ENCODE measurements at places on chromosomes 1 and 21.

DNA sequence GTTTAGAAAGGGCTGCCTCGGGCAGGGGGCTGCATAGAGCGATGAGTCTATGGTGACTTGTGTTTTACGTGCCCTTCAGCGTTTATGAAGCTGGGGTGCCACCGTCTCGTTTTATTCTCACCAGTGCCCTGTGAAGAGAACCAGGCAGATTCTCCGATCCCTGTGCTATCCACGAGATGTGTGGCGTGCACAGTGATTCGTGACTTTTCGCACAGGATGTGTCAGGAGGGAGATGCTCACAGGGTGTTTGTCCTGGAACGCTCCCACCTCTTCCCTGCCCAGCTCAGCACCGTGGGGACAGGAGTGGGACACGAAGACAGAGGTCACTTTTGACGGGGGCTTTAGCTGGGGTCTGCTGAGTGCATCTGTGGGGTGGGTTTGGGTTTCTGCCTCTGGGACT lies 54.9 kb upstream of the AJAP1 start:
- DNase-seq, result no peak

DNA sequence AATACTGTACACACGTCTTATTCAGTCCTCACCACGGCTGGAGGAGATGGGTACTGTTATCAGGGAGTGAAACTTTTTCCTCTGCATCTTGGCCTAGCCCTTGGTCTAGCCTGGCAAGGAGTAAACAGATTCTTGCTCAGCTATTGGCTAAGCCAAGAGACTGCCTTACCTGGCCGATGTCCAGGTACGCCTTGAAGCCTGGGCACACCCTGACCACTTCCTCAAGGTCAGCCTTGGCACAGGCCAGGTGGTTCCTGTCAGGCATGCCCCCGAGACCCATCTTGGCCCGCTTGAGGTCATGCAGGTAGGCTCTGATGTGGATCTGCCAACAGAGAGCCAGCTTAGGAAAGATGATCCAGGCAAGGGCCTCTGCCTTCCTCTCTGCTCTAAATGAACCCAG lies 17.8 kb upstream of the PARS2 start:
- no peak for DNase-seq

GRCh38 chr1:182765391-182765790 lies 24.2 kb upstream of the NPL start:
- DNase-seq, result no peak

DNA sequence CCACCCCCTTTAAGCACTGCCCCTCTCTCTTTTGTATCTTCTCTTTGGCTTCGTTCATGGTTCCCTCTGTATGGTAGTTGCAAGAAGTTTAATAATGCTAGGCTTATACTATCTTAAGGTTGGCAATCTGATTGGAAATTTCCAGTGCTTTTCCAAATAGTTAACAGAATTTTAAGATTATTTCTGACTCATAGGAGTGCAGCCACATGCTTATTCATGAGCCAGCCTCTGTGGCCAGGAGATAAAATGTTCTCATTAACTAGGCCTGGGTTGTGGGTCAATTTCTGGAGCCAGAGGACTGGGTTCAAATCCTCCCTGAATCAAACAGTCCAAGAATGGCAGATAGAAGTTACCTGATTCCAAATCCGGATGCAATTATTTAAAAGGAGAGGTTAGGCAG lies 103.1 kb downstream of the ATP6V1G3 start:
- no peak for DNase-seq

DNA sequence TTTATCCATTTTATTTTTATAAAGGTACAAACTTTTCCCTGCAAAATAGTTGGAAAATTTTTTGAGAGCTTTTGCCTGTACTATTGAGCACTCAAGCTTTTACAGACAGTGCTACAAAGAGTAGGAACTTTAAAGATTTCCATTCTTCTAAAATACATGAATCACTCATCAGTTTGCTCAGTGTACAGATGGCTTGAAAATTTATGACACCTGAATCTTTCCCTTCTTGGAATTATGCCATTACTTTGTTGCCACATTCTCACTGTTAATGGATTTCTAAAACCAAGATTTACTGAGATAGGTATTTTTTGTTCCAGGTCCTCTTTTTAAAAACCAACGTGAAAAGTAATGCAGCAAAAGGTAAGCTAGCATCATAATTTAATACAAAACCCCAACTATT lies 76.0 kb downstream of the GPATCH2 start:
- no peak for DNase-seq

DNA sequence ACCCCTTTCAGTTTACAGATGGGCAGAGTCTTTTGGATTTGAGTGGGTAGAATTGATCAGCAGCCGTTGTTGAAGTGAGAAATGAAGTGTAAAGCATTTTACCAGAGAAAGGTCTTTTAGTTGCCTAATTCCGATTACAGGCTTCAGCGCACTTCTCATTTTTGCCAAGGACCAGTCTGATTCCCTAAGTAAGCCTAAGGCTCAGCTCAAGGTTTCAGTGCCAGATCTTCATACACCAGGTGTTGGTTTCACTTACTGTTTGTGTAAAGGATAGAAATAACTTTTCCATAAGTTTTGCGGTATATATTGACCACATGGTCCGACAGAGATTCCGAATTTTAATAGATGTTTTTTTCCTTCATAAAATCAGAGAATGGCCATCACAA lies 83.9 kb upstream of the BMP8A start:
- no peak for DNase-seq

- no peak for DNase-seq
Observed at GRCh38 chr1:210730023-210730422, 401.3 kb downstream of the HHAT start.

DNA sequence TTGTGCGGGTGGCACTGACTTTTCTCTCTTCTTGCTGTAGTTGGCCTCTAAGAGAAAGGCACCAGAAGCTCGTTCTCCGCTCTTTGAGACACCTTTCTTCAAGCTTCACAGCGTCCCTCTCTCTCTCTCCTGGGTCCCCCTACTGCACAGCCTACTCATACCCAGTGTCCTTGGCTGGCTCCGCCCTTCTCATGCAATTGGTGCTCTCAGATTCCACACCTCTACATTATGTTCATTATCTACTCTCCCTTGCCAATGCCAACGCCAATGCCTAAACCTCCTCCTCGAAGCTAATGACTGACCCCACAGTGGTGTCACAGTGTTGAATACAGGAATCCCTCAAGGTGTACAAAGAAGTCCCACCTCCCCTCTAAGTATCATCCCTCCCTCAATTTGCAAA lies 4.8 kb upstream of the DNAJC28 start:
- no peak for DNase-seq

- no peak for DNase-seq
Observed at GRCh38 chr1:117631359-117632160, 25.7 kb downstream of the TENT5C start.

- DNase-seq, result peak; percentile 21
Observed at GRCh38 chr1:240234485-240235210, 143.0 kb downstream of the FMN2 start.

GRCh38 chr1:94986783-94987182 lies 59.9 kb upstream of the CNN3 start:
- peak; percentile 49 for DNase-seq

GRCh38 chr1:29767088-29767685 lies 530.9 kb downstream of the PTPRU start:
- DNase-seq, result no peak

DNA sequence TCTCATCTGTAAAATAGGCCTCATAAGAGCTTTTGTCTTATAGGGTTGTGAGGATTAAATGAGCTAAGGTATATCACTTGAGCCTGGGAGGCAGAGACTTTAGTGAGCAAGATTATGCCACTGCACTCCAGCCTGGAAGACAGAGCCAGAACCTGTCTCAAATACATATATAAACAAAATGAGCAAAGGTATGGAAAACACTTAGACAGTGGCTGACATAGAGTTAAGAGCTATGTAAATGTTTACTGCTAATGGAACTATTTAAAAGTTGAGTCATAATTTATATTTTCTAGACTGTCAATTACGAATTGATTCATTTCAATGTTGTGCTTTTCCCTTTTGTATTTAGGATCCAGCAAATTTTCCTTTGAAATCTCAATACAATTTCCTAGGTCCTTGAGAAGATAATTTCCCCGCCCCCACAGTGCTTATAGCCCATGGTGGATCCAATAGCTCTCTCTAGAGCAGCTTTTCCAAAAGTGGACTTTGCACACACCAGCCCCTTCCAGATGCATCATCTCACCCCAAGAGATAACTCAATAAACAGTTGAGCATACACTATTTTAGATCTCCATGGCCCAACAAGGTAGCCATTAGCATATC lies 21.8 kb upstream of the RUNX3 start:
- DNase-seq, result no peak

DNA sequence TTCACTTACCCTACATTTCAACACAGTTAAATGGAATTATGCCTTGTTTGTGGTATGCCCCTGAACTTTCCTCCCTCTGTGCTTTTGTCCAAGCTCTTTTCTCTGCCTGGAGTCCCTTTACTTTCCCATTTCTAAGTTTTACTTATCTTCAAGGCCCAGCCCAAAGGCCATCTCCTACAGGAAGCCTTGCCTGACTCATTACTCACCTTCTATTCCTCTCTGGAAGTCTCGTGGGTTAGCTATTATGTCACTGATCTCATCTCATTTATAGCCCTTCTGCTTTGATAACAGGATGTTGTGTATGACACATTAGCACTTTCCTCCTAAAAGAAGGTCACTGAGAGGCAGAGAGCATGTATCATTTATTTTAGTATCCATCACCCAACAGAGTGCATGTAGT lies 78.8 kb upstream of the CD1D start:
- peak; percentile 45 for DNase-seq

All from AG08396 (cell line).